ENCODE measurements at places on chromosomes 4 and X. TPM values are rescaled to one million over a fixed set of nuclear protein-coding genes. Genes with fewer than 3 reads are reported as not detected.

LUZP4 gene
- not detected for total RNA-seq

ZFX gene
- total RNA-seq, result 25.9 TPM

ADGRG4 gene
- total RNA-seq, result not detected

SGMS2 gene
- total RNA-seq, result 83.4 TPM

GLOD5 gene
- total RNA-seq, result not detected

AMER1 gene
- total RNA-seq, result 1.1 TPM

RAB41 gene
- total RNA-seq, result not detected

Data from smooth muscle cell of the coronary artery (primary cell).